ENCODE measurements at places on chromosomes 7 and 10.

DNA sequence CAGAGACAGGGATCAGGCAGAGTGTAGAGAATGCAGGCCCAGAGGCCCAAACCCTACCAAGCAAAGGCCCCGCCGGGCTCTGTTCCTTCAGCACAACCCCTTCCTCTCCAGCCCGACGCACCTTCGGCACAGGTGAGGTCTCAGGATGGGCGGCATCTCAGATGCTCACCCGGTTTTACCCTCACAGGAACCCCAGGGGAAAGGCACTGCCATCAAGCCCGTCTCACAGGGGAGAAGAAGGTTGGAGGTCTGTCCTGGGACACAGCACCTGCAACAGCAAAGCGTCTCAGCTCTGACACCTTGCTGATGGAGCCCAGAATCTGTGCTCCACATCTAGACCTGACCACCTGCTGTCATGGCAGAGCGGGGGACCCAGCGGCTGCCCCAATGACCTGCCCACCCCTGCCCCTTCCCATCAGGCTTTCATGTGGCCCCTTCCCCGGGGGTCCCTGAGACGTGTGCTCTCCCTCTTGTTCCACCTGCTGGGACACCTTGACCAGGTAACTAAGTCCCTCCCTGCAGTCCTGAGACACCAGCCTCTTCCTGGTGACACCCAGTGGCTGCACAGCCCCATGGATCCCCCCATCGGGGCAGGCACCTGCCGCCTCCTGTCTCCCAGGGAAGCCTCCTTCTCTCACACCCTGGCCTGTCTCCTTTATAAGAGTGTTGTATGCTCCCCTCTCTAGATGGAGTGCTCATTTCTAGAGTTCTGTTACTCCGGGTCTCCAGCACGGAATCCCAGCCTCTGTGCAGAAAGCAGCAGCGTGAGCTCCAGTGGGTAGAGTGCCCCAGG lies 315.6 kb downstream of the DNAJB6 start:
- peak; percentile 53 for DNase-seq

DNA sequence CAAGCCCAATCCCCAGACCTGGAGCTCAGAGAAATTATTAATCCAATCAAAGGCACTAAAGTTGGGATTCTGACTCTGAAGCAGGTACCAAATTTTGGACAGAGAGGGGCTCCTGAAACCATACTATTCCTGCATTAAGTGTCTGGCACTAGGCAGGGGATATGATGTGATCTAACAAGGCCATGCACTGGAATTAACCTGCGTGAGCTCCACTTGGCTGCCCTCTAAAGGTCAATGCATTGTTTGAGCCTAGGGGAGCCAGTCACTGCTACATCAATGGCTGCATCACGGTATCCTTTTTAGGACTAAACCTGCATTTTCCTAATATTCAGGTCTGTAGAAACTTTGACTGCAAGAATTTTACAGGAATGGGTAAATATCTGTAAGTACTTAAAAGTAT lies 42.1 kb downstream of the ST8SIA6 start:
- DNase-seq: no peak

GRCh38 chr7:15219758-15220157 lies 317.2 kb upstream of the DGKB start:
- DNase-seq: no peak

GRCh38 chr10:50224330-50224952 lies 26.9 kb downstream of the ASAH2 start:
- DNase-seq: no peak

- DNase-seq: no peak
Measured at GRCh38 chr10:131204406-131205152, 106.9 kb downstream of the TCERG1L start.

GRCh38 chr10:101032637-101033224 lies 1.7 kb downstream of the SFXN3 start:
- DNase-seq: no peak

DNA sequence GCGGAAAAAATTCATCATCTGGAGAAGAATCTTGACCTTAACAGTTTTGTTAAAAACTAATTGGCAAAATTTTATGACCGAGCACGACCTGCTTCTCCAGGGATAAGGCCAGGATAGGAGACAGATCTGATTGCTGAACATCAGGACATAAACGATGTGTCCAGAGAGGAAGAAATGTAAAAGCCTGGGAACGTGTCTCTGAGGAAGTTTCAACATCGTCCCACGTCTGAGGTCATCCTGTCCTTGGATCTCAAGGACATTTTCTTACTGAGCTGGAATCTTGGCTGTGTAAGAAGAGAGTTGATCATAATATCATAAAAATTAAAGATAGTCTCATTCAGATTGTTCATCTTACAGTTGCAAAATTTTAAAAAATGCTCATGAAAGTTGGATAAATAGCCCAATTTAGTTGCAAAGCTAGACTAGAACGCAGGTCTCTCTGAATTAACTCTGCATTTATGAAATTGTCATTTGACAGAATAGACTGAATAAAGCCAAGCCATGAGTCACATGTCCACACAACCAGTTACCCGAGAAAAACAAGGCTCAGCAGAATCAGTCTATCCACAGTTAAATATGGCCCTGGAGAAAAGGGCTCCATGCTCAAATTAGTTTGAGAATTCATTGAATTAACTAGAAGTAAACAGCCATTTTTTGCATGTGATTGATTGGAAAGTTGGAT lies 120.0 kb upstream of the EGFR start:
- no peak for DNase-seq

DNA sequence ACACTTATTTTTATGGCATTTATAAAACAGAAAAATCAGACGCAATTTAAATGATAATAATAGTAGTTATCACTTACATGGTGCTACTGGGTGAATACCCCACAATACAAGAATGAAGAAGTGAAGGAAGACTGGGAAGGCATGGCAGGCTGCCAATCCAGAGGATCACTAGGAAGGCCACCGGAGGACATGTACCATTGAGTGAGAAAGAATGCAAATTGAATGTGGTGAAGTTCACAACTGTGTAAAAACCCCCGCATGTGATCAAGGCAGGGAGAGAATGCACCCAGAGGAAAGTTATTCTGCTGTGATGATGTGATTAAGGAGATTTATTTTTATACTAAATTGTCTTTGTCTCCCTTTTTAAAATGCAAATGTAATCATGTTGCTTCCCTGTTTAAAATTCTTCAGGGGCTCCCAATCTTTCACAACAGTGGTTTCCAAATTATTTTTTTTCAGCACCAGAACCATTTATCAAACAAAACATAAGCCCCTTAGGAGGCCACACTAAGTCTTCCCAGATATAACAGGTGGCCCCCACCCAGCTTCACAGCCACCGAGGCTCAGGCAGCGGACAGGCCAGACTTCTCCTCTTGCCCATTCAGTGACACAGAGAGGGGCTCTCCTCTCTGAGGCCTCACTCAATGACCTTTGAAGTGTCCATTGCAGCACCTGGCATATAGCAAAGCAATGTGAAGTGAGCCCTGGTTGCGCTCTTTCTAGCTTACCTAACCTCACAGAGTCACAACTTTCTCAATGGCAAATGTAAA lies 59.6 kb downstream of the FRMPD2 start:
- DNase-seq: no peak

GRCh38 chr10:4312051-4312835 lies 513.8 kb upstream of the AKR1E2 start:
- DNase-seq: no peak

DNA sequence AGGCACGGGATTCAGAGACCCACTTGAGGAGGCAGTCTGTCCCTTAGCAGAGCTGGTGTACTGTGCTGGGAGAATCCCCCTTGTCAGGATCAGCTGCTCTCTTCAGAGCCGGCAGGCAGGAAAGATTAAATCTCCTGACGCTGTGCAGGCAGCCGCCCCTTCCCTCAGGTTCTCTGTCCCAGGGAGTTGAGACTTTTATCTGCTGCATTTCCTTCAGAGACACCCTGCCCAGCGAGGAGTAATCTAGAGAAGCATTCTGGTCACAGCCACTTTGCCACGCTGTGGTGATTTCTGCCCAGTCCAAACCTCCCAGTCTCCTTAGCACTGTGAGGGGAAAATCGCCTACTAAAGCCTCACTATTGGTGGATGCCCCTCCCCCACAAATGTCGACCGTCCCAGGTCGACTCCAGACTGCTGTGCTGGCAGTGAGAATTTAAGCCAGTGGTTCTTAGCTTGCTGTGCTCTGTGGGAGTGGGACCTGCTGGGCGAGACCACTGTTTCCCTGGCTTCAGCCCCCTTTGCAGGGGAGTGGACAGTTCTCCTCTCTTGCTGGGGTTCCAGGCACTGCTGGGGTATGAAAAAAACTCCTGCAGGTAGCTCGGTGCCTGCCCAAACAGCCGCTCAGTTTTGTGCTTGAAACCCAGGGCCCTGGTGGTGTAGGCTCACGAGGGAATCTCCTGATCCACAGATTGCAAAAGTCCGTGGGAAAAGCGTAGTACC lies 265.4 kb downstream of the ZWINT start:
- no peak for DNase-seq

- DNase-seq: no peak
Measured at GRCh38 chr10:24256619-24257107, 47.7 kb downstream of the KIAA1217 start.

GRCh38 chr10:71045204-71045809 lies 156.9 kb upstream of the PCBD1 start:
- DNase-seq: no peak

GRCh38 chr7:119935418-119936025 lies 337.5 kb upstream of the KCND2 start:
- DNase-seq: no peak

DNA sequence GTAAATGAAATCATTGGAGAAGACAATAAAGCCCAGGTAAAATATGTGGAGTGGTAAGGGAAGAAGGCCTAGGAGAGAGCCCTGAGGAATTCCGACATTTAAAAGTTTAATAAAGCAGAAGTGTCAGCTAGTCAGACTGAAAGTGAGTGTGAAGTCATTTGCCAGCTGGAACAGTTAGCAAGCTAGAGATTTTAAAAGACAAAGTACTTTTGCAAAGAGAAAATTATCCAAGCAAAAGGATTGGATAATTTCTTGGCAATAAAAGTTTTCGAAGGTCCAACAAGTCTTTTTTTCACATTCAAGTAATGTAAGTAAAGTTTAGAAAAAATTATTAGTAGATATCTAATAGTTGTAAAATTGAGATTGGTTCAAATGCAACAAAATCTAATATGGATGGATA lies 27.1 kb upstream of the SEMA3C start:
- no peak for DNase-seq

DNA sequence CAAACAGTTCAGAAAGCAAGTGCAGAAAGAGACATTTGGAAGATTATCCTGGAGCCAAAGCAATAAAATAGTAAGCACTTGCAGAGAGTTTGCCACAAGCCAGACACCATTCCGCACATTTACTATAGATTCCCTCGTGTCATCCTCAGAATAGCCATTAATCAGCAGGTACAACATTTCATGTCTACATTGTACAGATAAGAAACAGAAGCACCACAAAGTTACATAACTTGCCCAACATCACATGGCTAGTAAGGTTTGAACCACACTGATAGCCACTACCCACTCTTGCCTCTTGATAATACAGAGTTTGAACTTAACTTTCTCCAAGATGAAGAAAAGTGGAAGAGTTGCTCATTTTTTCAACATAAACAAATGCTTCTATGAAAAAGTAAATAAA lies 40.6 kb upstream of the GHITM start:
- DNase-seq: no peak

DNA sequence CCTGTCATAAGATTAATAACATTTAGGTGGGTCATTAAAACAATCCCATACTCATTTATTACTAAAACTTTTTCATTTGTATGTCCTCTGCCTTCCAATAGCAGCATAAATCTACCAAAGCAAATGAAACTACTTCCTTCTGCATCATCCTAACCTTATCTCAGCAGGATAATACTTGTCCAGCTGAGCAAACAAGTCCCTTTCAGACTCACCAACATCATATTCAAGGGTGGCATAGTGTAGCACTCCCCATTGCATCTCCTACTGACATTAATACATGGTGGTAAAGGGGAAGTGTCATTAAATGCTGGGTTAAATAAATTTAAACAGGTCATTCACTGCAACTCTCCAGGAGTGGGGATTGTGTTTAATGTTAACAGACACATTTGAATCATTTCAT lies 3.4 kb upstream of the MINDY3 start:
- DNase-seq: no peak

DNA sequence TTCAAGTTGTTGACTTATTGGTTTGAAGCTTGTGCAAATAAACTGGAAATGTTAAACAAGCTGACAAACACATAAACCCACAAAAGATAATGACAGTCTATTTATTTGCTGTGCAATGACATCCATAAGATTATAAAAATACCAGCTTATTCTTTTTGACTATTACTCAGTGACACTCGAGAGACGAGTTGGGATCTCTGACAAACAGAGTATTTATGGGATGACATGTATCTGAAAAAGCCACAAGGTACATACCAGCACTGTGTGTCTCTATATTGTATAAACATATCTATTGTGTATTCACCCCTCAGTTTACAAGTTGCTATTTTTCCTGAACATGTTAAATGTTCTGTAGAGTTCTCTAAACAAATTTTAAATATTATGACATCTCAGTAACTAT lies 88.9 kb downstream of the CHRM2 start:
- DNase-seq: no peak

DNA sequence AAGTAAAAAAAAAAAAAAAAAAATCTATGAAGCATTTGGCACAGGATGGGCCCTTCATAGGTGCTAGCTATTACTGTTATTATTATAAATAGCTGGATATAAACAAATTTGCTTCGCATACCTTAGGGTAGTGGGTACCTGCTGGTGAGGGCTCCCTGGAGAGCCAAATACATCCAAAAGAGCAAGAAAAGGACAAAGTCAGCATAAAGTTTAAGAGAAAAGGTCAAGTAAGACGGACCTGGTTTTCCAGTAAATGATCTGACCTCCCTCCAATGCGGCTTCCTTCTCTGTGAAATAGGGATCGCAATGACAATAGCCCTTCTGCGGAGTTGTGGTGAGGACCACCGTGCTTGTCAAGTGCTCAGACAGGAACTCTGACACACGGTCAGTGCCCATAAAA lies 214.5 kb downstream of the SNX10 start:
- no peak for DNase-seq

DNA sequence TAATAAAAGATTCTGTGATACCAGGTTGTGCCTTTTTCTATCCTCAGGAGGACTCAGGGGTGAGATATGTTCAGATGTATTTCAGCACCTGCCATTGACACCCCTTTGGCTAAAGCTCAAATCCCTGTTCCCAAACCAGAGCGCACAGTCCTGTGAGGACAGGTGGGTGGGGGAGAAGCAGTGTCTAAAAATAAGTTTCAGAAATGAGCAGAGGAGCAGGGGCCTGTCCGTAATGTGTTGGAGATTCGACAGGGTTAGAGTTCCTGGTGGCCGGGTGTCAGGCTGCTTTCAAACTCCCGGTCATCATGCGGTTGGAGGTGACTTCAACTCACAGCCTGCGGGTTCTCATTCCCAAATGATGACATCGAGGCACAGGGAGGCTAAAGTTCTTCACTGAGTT lies 211.5 kb downstream of the KLF6 start:
- no peak for DNase-seq
